ENCODE measurements at places on chromosomes 7 and 10.

- H3K36me3 ChIP-seq: no peaks in the 10 kb centered on the region
- no peaks in the 10 kb centered on the region for H3K27me3 ChIP-seq
- no peak overlapping the region for H3K4me3 ChIP-seq
- peaks cover 5% of the 10 kb centered on the region for H3K4me1 ChIP-seq
- no peak overlapping the region for H3K27ac ChIP-seq
Observed at GRCh38 chr10:35328404-35329037, 7.8 kb upstream of the CCNY start.

DNA sequence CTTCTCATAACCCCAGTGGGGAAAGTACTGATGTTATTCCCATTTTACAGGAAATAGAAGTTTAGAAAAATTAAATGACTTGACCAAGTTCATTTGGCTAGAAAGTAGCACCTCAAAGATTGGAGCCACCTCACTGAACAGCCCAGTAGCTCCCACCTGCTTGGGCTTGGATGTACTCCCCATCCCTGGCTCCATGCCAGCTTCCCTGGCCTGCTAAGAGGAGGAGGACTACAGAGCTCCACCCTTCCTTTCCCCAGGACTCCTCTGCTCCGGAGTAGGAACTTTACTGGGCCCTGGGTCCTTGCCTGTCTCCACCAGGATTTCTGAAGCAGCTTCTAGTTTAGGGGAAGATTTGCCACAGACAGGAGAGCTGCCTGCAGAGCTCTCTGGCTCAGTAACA, 3.1 kb downstream of the HPS6 start:
- peaks cover 11% of the 10 kb centered on the region for H3K4me1 ChIP-seq
- no peaks in the 10 kb centered on the region for H3K27me3 ChIP-seq
- DNase-seq: no peak
- H3K36me3 ChIP-seq: peaks cover 8% of the 10 kb centered on the region
- no peak overlapping the region for H3K27ac ChIP-seq
- no peak overlapping the region for H3K4me3 ChIP-seq

GRCh38 chr10:131692686-131693334, 208.0 kb upstream of the PPP2R2D start:
- no peak overlapping the region for H3K4me3 ChIP-seq
- no peak overlapping the region for H3K27ac ChIP-seq
- H3K36me3 ChIP-seq: no peaks in the 10 kb centered on the region
- no peak for DNase-seq
- H3K4me1 ChIP-seq: no peaks in the 10 kb centered on the region

DNA sequence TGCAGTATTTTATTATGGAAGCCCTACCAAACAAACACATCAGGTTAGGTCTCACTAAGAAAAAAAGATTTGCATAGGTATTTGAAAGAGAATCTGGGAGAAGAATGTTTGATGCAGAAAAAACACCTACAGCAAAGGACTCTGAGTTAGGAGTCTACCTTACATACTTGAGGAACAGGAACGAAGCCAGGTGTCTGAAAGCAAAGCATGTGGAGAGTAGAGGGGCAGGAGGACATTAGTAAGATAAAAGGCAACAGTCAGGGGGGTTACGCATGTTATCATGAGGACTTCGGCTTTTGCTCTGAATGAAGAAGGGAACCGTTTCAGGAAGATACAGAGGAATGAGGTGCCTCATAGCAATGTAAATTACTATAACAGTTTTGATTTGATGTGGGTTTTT, 87.9 kb upstream of the PTER start:
- no peaks in the 10 kb centered on the region for H3K36me3 ChIP-seq
- no peaks in the 10 kb centered on the region for H3K4me1 ChIP-seq
- no peak for DNase-seq
- H3K27ac ChIP-seq: no peak overlapping the region
- H3K27me3 ChIP-seq: no peaks in the 10 kb centered on the region

GRCh38 chr7:98617960-98618418, 904 bp downstream of the NPTX2 start:
- H3K27ac ChIP-seq: no peak overlapping the region
- DNase-seq: no peak
- H3K4me1 ChIP-seq: peaks cover 9% of the 10 kb centered on the region
- H3K27me3 ChIP-seq: peaks cover 42% of the 10 kb centered on the region

DNA sequence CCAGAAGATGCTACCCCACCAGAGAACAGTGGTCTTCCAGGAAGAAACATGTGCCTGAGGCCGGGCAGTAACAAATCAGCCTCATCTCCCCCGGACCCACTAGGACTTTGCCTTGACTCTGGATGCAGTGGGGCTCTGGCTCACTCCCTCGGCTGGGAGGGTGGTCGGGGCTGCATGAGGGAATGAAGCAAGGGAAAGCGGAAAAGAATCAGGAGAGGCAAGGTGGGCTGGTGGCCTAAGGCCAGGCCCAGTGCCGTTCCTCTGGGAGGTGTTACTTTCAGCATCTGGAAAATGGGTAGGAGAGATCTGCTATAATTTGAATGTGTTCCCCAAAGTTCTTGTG, 51.8 kb downstream of the CLEC2L start:
- H3K27ac ChIP-seq: no peak overlapping the region
- H3K27me3 ChIP-seq: no peaks in the 10 kb centered on the region
- no peak for DNase-seq
- H3K4me1 ChIP-seq: no peaks in the 10 kb centered on the region

GRCh38 chr10:106980495-106981451, 183.7 kb downstream of the SORCS1 start:
- no peaks in the 10 kb centered on the region for H3K36me3 ChIP-seq
- H3K4me3 ChIP-seq: no peak overlapping the region
- no peak overlapping the region for H3K27ac ChIP-seq
- H3K4me1 ChIP-seq: peaks cover 2% of the 10 kb centered on the region
- DNase-seq: no peak

GRCh38 chr10:69130251-69130650, 6.3 kb downstream of the VPS26A start:
- H3K36me3 ChIP-seq: peaks cover 3% of the 10 kb centered on the region
- no peaks in the 10 kb centered on the region for H3K4me1 ChIP-seq
- no peak overlapping the region for H3K27ac ChIP-seq
- no peaks in the 10 kb centered on the region for H3K27me3 ChIP-seq
- DNase-seq: no peak
- no peak overlapping the region for H3K4me3 ChIP-seq

- no peak overlapping the region for H3K27ac ChIP-seq
- no peak overlapping the region for H3K4me3 ChIP-seq
- peaks cover 9% of the 10 kb centered on the region for H3K4me1 ChIP-seq
- H3K27me3 ChIP-seq: no peaks in the 10 kb centered on the region
Observed at GRCh38 chr10:43024524-43024923, 52.3 kb upstream of the RET start.

DNA sequence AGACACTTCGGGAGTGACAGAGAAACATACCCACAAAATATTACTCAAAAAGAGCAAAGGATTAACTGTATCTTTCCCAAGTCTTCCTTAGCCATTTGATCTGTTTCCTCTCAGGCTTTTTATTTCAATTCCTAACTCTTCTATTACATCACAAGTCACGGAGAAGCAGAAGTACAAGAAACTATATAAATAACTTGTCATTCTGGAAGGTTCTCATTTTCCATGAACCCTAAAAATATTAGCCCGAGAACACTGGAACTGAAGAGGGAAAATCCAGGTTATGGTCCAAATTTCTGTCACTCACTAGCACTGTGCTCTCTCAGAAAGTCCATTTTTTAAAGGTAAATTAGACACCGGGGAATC, 98.0 kb downstream of the GRB10 start:
- H3K27me3 ChIP-seq: no peaks in the 10 kb centered on the region
- H3K4me3 ChIP-seq: no peak overlapping the region
- H3K27ac ChIP-seq: no peak overlapping the region

GRCh38 chr10:101061624-101062231, at the start of gene KAZALD1:
Gene KAZALD1 (plus strand): TSS chr10:101061989. CDS start chr10:101062593, 604 bp downstream.
- peaks cover 39% of the 10 kb centered on the region for H3K27me3 ChIP-seq
- no peaks in the 10 kb centered on the region for H3K36me3 ChIP-seq
- peak; percentile 36 for DNase-seq
- peaks cover 27% of the 10 kb centered on the region for H3K4me1 ChIP-seq

- DNase-seq: no peak
- H3K27me3 ChIP-seq: no peaks in the 10 kb centered on the region
- H3K27ac ChIP-seq: no peak overlapping the region
- no peaks in the 10 kb centered on the region for H3K4me1 ChIP-seq
Observed at GRCh38 chr10:100927266-100927665, 14.5 kb downstream of the SLF2 start.

GRCh38 chr7:1649751-1650326, 20.2 kb upstream of the ELFN1 start:
- no peak overlapping the region for H3K27ac ChIP-seq
- H3K4me1 ChIP-seq: no peaks in the 10 kb centered on the region
- no peaks in the 10 kb centered on the region for H3K36me3 ChIP-seq
- no peak overlapping the region for H3K4me3 ChIP-seq
- H3K27me3 ChIP-seq: no peaks in the 10 kb centered on the region
- no peak for DNase-seq

DNA sequence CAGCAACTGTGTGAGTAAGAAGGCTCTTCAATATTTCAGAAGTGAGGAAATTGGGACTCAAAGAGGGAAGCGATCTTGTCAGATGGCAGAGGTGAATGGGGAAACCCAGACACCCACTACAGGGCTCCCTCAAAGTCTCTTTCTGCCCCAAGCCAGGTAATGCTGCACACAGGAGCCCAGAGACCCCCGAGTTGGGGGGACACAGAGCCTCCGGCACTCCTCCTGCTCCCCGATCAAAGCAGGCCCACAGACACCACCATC, 139.4 kb downstream of the TNS3 start:
- H3K36me3 ChIP-seq: peaks cover 38% of the 10 kb centered on the region
- no peak overlapping the region for H3K27ac ChIP-seq
- H3K27me3 ChIP-seq: no peaks in the 10 kb centered on the region
- DNase-seq: no peak
- peaks cover 30% of the 10 kb centered on the region for H3K4me1 ChIP-seq
- no peak overlapping the region for H3K4me3 ChIP-seq

DNA sequence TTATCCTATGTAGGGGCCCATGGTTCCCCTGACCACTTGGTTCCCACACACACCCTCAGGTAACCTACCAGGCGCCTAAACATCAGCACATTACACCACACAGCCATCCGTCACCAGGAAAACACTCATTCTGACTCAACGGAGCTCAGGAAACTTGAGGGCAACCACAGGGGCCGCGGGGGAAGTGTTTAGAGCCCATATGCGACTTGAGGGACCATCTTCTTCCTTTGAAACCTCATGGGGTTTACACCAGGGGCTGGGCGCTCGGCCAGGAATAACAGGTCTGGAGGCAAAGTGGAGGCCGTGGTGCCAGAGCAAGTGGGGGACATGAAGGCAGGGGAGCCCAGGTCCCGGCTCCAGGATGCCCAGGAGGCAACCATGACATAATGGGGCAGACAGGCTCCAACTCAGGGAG, 1.5 kb downstream of the STX1A start:
- peak; percentile 70 for DNase-seq
- no peak overlapping the region for H3K4me3 ChIP-seq
- H3K27ac ChIP-seq: no peak overlapping the region

GRCh38 chr7:36513393-36513792, 123.7 kb downstream of the ANLN start:
- no peaks in the 10 kb centered on the region for H3K36me3 ChIP-seq
- H3K27ac ChIP-seq: no peak overlapping the region
- H3K27me3 ChIP-seq: no peaks in the 10 kb centered on the region

- H3K4me3 ChIP-seq: no peak overlapping the region
- DNase-seq: no peak
- H3K27me3 ChIP-seq: no peaks in the 10 kb centered on the region
- no peaks in the 10 kb centered on the region for H3K4me1 ChIP-seq
- no peaks in the 10 kb centered on the region for H3K36me3 ChIP-seq
Observed at GRCh38 chr7:117202511-117202910, 120.3 kb downstream of the WNT2 start.

GRCh38 chr7:83648464-83649241, at the start of gene SEMA3E:
Gene SEMA3E (minus strand): TSS chr7:83649139.
- H3K27ac ChIP-seq: no peak within 1 kb of the TSS
- no peaks in the 10 kb centered on the region for H3K36me3 ChIP-seq
- peak within 1 kb of the TSS; percentile 50 for H3K4me3 ChIP-seq

DNA sequence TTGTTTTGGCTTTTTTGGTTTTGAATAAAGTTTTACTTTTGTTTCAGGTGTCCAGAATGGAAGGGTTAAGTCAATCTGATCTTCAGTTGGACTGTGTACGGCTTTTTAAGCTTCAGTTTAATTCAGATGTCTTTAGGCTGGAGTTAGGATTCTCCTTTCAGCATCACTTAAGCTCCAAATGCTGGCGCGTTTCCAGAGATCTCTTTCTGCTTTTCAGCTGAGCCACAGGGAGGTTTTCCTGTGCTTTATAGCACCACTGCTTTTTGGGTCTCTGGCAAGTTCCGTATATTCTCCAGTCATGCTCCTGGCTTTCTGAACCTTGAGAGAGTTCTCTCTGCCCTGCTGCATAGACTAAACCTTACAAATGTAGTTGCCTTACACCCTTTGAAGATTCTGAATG, 60.0 kb downstream of the VTI1A start:
- no peaks in the 10 kb centered on the region for H3K4me1 ChIP-seq
- no peak for DNase-seq
- H3K4me3 ChIP-seq: no peak overlapping the region
- no peaks in the 10 kb centered on the region for H3K27me3 ChIP-seq
- H3K36me3 ChIP-seq: no peaks in the 10 kb centered on the region
- no peak overlapping the region for H3K27ac ChIP-seq

DNA sequence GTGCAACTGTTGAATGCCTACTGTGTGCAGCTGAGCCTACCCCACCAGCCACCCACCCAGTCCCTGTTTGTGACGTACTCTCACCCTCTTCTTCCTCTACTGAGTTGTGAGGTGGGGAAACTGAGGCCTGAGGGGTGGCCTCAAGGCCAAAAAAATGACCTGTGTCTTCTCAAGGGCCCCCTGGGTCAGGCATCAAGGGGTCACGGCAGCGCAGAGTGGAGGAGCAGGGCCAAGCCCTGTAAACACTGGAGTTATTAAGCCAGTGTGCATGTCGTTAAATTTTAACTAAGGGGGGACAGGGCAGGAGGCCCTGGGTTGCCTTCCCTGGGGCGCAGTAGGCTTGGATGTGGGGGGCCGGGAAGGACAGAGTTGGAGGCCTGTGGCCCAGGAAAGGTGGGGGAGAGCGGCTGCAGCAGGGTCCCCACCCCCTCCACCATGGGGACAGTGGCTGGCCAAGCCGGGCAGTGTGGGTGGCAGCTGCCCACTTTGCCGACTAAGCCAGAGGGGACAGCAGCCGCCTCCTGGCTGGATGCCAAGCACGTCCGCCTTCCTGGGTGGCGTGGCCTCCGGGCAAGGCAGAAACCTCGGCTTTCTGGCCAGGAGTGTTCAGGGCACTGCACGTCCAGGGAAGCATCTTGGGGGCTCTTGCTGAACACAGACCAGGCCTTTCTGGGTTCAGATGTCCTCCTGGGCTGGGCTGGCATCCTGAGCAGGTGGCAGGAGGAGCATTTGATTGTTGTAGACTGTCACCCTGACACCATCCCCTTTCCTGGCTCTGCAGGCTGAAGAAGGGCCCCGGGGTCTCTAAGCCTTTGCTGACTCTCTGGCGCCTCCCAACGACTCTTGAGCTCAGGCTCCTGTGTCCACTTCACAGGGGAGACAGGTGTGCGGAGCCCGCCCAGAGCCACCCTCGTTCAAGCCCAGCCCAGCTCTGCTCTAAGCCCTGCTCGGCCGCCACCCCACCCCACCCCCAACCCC, 1.9 kb downstream of the SLC29A4 start:
- H3K36me3 ChIP-seq: no peaks in the 10 kb centered on the region
- H3K4me3 ChIP-seq: no peak overlapping the region
- no peak overlapping the region for H3K27ac ChIP-seq
- H3K4me1 ChIP-seq: no peaks in the 10 kb centered on the region
- H3K27me3 ChIP-seq: peaks cover 6% of the 10 kb centered on the region
- no peak for DNase-seq
